ENCODE measurements at places on chromosomes 6 and 20.

- no peak for DNase-seq
These were observed 587 bp downstream of the PDSS2 start for GRCh38 chr6:107458672-107459282.

GRCh38 chr6:45966340-45966739, 49.3 kb downstream of the CLIC5 start:
- DNase-seq = no peak

DNA sequence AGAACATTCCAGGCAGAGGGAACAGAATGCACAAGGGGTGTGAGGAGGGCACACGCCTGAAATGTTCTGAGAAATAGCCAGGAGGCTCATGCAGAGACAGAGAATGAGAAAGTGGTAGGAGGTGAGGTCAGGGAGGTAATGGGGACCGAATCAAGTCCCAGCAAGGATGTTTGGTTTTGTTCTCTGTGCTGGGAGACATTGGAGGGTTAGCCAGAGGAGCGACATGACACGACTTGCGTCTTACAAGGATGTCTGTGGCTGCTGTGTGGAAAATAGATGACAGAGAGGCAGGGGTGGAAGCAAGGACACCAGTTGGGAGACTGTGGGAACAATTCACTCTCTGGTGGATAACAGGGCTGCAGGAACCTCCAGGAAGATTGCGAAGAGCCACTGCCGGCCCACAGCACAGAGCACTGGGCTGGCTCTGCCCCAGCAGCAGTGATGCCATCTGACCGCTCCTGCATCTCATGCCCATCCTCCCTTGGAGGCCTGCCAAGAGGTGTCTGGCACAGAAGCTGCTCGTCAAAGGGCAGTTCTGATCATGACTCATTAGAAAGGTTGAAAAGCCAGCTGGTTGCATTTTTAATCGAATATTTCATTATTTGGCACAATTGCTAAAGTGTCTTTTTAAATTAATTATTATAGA, 57.7 kb upstream of the CD83 start:
- peak; percentile 29 for DNase-seq

DNA sequence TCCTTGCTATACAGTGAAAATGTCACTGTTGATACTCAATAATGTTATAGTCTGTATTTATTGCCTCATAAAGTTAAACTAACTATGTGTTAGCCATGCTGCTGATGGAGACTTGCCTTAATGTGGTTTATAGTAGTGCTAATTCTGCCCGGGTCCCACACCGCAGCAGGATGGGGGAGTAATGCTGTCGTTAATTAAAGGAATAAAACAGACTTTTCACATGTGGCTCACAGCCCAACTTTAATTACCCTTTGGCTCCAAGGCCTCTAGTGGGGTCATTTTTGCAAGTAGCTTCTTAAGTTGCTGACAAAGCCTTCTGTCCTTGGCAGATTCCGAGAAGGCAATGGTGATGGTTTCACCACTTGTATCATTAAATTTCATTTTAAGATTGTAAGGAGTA, 634.3 kb downstream of the TBC1D32 start:
- no peak for DNase-seq

DNA sequence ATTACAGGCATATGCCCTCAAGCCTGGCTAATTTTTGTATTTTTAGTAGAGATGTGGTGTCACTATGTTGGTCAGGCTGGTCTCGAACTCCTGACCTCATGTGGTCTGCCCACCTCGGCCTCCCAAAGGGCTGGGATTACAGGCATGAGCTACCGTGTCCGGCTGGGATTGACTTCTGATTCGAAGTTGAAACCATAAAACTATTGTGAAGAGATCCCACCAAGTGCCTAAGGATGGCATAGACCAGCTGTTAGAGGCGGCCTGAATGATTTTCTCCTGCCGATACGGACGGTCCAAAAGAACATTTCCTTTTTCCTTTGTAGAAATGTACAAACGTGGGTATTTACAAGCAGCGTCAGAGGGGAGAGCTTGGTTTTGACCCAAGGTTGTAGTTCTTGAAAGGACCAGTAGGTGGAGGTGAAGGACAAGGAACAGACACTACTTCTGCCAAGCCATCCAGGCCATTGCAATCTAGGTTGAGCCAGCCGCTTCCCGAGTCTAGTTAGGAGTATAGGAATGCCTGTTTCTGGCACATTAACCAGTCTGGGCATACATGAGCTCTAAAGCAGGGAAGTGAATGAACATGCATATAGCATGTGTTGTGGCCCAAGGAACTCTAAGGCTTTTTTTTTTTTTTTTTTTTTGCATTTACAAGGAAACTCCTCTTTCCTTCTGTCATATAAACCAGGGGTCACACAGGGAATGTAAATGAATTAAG, 29.0 kb downstream of the MOCS3 start:
- DNase-seq = peak; percentile 92

DNA sequence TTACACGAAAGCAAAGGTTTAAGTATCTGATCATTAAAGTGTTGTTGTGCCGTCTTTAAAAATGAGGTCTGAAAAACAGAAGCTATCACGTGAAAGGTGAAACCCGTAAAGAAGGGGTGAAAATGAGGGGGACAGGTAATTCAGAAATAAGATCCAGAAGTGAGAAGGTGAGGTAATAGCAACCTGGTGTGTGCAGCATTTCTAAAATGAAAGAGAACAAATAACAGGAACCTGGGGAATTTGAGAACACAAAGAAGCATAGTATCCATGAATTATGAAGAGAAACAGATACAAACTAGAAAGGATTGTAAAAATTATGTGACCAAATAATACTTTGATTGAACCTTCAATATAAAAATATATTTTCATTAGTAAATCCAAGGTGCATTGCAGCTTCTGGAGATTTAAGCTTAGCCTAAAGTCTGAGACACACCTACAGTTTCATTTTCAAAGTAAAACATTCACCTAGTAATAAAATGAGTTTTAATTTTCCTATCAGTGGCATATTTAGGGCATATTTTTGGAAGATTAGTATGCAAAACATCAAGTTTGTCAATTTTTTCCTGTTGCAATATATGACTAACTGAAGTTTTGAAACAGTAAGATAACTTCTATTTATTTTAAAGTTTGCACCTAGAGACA, 1.4 kb downstream of the HEY2 start:
- no peak for DNase-seq

GRCh38 chr6:20354366-20354765, 47.3 kb upstream of the E2F3 start:
- no peak for DNase-seq

DNA sequence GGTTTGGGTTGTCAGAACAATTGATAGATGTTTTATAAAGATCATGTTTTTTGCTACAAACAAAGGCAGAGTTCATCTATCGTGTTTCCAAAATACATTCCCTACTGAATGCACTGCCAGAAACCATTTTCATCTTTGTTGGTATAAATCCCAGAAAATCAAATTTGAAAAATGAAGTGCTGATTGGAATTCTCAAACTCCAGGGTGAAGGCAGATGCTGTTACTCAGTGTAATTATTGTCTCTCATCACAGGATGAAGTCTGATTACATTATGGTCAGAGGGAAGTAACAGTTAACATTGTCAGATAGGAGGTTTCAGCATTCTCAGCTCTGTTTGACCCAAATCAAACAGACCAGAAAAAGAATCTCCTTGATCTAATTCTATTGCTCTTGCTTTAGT, 198.4 kb upstream of the KCNK16 start:
- no peak for DNase-seq

GRCh38 chr20:52589251-52589812, 382.8 kb upstream of the TSHZ2 start:
- no peak for DNase-seq

DNA sequence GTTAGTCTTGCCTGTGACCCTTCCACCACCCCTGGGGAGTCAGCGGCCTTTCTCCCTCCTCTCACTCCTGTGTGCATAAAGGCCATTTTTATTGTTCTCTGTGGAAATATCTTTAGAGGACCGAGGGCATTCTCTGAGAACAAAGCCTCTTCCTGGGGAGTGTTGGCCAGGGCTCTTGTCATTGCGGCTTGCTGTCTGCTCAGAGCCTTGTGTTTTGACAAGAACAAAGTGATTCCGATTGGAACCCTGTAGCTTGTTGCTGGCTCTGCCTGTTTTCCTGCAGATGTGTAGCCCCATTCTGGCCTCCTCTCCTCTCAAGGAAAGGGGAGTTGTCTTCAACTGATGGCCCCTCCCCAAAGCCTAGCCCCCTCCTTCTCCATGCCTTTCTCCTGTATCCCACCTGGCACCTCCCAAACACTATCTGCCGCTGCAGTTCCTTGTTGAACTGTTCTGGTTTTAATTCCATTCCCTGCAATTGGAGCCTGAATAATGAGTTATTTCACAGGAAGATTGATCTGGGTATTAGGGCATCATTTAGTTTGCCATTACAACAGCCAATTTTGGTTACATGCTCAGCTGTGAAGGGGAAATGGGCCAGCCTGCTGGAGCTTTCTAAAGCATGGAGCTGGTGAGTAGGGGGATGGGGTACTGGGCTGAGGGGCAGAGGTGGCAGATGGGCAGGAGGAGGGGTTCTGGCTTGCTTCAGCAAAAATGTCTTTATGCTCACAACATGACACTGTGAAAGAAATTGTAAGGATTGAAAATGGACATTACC, 252.5 kb downstream of the LRFN2 start:
- DNase-seq = no peak

- DNase-seq = no peak
These were observed 276.3 kb downstream of the PAX1 start for GRCh38 chr20:21981597-21982344.

DNA sequence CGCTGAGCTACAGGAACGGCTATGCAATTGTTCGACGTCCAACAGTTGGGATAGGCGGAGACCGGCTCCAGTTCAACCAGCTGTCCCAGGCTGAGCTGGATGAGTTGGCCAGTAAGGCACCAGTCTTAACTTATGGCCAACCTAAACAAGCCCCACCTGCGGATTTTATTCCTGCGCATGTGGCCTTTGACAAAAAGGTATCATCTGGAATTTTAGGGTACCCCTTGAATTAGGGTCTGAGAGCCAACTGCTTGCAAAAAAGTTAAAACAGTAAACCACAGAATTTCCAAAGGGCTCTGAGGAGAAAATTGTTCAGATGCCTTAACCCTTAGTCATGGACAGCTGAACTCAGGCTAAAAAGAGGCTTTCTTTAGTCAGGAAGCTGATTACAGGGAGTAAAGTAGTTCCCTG, 3.8 kb downstream of the EFHC1 start:
- no peak for DNase-seq

DNA sequence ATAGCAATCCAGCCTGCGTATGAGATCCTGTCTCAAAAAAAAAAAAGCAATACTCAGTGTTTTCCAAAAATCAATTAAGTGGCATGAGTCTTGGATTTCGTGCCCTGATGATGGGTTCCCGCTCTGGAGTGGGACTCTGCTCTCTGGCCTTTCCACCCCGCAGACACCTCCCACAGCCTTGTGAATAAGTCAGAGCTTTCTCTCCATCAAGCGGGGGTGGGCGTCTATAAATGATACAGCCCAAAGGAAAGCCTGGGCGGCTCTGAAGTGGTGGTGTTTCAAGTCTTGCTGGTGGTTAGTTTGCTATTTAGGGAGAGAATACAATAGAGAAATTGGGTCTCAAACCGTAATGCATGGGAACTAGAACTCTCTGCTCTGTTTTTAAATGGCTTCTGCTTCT, 52.5 kb upstream of the TAGAP start:
- DNase-seq = no peak

- DNase-seq = no peak
These were observed 203.1 kb downstream of the UBE3D start for GRCh38 chr6:82862543-82862942.

DNA sequence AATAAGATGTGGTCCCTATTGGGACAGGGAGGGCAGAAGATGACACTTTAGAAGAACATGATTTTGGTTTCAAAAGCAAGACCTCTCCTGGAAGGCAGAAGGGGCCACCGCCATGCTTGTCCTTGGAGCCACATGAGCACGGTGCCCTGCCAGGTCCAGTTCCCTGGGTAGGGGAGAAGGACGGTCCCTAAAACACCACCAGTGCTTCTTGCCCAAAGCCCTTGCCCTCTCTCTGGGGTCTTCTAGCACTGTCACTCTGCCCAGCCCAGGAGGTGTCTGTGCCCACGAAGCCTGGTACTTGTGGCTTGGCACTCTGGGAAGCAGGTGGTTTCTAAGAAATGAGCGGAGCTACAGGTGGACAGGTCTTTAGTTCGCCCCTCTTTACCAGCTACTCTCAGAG, 46.0 kb downstream of the PLCG1 start:
- no peak for DNase-seq

- no peak for DNase-seq
These were observed 266.4 kb downstream of the PLCB1 start for GRCh38 chr20:8398263-8399051.

- no peak for DNase-seq
These were observed 567.4 kb downstream of the COL12A1 start for GRCh38 chr6:74638412-74638811.

GRCh38 chr20:60091861-60092260, 133.6 kb downstream of the CDH26 start:
- no peak for DNase-seq

DNA sequence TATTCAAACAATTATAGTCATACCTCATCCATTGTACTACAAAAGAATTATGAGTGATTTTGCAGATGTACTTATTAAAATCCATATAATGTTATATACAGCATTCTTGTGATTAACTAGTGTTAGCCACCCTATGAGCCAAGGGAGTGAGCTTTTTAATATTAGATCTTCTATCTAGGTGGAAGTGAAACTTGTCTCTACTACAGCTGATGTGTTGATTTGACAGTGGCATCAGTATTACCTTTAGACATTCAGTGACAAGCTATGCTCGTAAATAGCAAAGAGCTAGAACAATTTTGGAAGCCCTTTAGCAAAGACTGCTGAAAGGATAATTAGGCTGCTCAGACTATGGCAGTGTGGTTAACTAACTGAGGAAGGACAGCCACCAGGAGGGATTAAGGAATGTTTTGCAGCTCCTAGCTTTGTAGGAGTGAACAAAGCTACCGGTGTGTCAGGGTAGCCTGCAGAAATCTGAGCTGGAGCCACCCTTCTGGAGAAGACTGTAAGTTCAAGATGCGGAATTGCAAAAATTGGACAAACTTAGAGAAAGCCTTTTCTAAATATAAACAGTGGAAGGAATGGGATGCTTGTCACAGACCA, 73.7 kb downstream of the AFG1L start:
- DNase-seq = no peak

- no peak for DNase-seq
These were observed 166.3 kb downstream of the DTNBP1 start for GRCh38 chr6:15496345-15497131.

DNA sequence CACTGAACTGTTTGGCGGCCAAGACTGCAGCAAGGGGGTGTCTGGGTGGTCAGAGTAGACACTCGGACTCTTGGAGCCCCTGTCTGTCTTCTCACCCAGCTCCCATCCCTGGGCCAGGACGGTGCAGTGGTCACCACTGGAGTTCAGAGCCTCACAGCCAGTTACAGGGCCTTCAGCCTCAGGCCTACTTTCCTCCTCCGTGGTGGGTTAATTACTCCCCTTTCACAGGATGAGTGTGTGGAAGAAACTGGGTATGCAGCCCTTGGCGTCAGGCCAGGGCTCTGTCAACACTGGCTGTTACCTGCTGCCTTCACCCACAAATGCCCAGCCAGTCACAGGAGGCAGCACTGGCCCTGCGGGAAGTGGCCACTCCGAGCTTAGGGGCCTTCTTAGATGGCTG, 1.8 kb upstream of the YTHDF1 start:
- no peak for DNase-seq

DNA sequence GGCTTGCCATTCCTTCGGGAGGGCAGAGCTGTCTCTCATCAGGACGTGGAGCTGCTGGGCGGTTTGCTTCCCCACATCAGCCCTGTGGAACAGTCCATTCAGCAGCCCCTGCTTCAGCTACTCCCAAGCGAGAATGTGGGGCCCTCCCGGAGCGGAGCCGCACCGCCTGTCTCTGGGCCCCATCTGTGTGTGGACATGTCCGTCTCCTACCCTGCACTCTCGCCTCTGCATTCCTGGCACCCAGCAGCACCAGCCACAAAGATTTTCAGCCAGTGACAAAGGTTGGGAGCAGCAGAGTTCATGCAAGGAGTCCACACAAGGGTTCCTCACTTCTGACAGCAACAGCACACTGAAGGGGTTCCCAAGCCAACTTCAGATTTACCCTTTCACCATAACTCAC, 29.0 kb upstream of the SLC22A1 start:
- DNase-seq = no peak

Data from A549 (cell line).